ENCODE measurements at places on chromosomes 1 and 21. TPM values are rescaled to one million over a fixed set of nuclear protein-coding genes. Genes with fewer than 3 reads are reported as not detected.
A peak's percentile ranks its signal among the peaks of the same experiment; 100 is the strongest.

The SLC35D1 gene
- 7.0 TPM for total RNA-seq

The SMG7 gene
- total RNA-seq: 65.2 TPM

The MX1 gene
- 7.8 TPM for total RNA-seq

DNA sequence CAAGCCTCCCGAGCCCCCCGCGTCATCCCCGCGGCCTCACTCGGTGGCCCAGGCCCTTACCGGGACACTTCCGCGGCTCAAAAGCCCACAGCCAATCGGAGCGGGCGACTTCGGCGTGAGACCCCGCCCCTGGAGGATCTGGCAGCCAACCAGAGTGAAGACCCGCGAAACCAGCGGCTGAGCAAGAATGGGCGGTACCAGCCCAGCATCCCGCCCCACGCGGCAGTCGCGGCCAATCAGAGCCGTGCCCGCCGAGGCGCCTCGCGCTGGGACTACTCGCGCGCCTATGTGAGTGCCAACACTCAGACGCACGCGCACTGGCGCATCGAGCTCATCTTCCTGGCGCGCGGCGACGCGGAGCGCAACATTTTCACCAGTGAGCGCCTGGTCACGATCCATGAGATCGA lies 22.5 kb downstream of the DISP3 start:
- H3K27ac ChIP-seq: no peak overlapping the region
- H3K4me1 ChIP-seq: no peaks in the 10 kb centered on the region
- no peaks in the 10 kb centered on the region for H3K36me3 ChIP-seq

GRCh38 chr1:168362991-168363390 lies 82.3 kb downstream of the TBX19 start:
- no peak overlapping the region for H3K27ac ChIP-seq
- H3K4me3 ChIP-seq: no peak overlapping the region

- no peaks in the 10 kb centered on the region for H3K27me3 ChIP-seq
- no peaks in the 10 kb centered on the region for H3K36me3 ChIP-seq
- no peak for DNase-seq
These were observed 28.4 kb upstream of the KIAA0040 start for GRCh38 chr1:175220853-175221556.

- peak overlapping the region; percentile 82 for H3K27ac ChIP-seq
- peak overlapping the region; percentile 52 for H3K4me3 ChIP-seq
- peak; percentile 24 for DNase-seq
- H3K36me3 ChIP-seq: no peaks in the 10 kb centered on the region
- H3K27me3 ChIP-seq: no peaks in the 10 kb centered on the region
These were observed 3.6 kb upstream of the INAVA start for GRCh38 chr1:200890818-200891773.

DNA sequence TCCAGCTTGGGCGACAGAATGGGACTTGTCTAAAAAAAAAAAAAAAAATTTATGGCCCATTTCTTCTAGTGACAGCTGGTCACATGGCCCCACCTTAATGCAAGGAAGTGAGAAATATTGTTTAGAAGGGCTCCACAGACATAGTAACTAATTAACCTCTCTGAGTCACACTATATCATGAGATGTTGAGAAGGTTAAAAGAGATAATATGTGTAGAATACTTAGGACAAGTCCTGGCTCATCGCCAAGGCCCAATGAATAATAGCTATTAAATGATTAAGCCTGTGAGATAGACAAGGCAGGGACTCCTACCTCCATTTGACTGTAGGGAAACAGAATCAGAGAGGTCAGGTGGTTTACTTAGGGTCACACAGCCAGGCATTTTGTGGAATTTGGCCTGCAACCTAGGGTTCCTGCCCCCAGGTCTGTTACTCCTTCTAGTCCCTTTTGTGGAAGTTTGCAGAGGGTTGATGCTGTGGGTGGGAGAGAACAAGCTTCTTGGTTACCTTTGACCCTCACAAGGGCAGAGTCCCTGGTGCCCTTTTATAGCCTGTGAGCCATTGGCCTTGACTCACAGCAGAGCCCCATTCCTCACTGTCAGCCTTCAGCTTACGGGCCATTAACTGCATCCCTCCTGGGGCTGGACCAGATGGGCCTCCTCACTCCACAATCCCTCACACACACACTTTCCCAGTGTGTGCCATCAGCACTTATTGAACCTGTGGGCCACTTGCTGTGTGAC lies 48.5 kb downstream of the OPRD1 start:
- H3K4me1 ChIP-seq: no peaks in the 10 kb centered on the region
- no peaks in the 10 kb centered on the region for H3K36me3 ChIP-seq
- H3K4me3 ChIP-seq: no peak overlapping the region
- no peak overlapping the region for H3K27ac ChIP-seq
- H3K27me3 ChIP-seq: no peaks in the 10 kb centered on the region
- DNase-seq: no peak

DNA sequence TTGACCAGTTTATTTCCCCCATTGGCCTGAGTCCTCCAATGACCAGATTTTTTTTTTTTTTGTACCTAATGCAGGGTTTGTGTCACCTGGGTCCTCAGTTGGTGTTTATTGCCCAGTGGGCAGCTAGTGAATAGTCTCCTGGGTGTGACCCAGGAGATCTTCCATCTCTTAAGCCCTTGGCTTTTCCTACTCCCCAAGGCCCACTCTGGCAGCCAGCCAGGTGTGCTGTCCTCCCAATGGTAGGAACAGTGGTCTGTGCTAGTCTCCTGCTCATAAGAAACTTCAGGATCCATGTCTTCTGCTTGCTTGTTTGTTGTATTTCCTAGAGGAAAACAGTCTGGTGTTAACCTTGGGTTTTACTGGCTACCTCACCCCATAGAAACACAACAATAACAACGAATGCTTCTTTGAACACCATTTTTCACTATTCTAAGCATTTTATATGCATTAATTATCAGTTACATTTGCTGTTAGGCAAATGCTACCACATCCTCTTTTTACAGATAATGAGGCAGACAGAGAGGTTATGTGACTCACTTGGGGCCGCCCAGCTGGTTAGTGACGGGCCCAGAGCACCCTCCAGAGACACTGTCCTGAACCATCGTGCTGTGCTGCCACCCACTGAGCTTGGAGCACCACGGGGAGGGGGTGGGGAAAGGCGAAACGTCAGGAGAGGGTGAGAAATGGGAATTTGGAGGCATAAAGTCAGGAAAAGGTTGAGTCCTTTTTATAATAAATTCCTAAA lies 107.5 kb downstream of the HIVEP3 start:
- no peak for DNase-seq
- H3K27ac ChIP-seq: no peak overlapping the region
- no peaks in the 10 kb centered on the region for H3K36me3 ChIP-seq
